ENCODE measurements at places on chromosomes 2 and 18. TPM values are rescaled to one million over a fixed set of nuclear protein-coding genes. Genes with fewer than 3 reads are reported as not detected.

Gene ADAM23
- total RNA-seq = 0.24 TPM

Gene SCYGR4
- total RNA-seq = not detected

Gene REG3G
- total RNA-seq = not detected

Gene LONRF2
- under 0.01 TPM for total RNA-seq

Gene IL37
- not detected for total RNA-seq

Gene GCG
- not detected for total RNA-seq

Gene CNTNAP5
- total RNA-seq = not detected

Gene USP37
- total RNA-seq = 13.6 TPM

Gene MPP4
- total RNA-seq = not detected

Gene CRYBA2
- total RNA-seq = not detected

Gene CRYGD
- total RNA-seq = not detected

Gene ATOH8
- not detected for total RNA-seq

Gene SNED1
- not detected for total RNA-seq

Gene NEB
- 0.21 TPM for total RNA-seq

Gene TCF23
- total RNA-seq = not detected

Gene UGT1A3
- total RNA-seq = 0.24 TPM

Gene OSR1
- 1.7 TPM for total RNA-seq

Gene DYSF
- total RNA-seq = 7.0 TPM

Gene TGOLN2
- 61.4 TPM for total RNA-seq

Gene SERPINB12
- 0.48 TPM for total RNA-seq

All from tracheal epithelial cell (primary cell).